ENCODE measurements at places on chromosomes 3 and 15. TPM values are rescaled to one million over a fixed set of nuclear protein-coding genes. Genes with fewer than 3 reads are reported as not detected.
A peak's percentile ranks its signal among the peaks of the same experiment; 100 is the strongest.

DNA sequence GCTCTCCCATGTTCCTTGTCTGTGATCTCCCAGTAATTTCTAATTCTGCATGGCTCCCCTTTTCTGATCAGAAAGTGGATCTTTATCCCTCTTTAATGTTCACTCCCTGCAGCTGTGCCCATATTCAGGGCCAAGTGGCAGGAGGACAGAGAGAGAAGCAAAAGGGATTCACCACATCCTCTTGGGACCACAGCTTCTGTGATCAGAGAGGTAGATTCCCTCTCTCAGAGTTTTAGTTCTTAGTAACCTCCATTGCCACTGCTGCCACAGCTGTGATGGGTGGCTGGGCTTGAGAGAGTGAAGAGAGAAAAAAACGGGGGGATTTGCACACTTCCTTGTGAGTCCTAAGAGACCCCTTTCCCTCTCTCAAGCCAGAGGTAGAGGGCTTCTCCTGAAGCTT, 49.2 kb downstream of the GLCE start:
- DNase-seq, result no peak

DNA sequence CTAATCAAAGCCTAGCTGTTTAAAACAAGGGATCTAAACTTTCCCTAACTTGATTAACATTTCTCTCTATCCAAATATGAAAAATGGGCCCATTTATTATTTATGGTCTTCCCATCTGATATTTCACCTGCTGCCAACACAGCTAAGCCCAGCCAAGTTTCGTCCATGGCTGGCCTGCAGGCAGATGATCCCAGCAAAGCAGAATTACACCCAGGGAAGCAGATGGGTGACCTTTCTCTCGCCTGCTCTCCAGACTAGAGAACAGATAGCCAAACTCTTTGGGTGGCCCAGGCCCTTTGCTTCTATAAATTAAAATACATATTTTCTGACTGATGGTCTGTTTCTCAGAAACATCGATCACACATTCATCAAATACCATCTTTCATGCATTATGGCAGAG, 1038.8 kb downstream of the AGBL1 start:
- no peak for DNase-seq

- DNase-seq, result no peak
Measured at GRCh38 chr3:188646592-188646991, 492.6 kb downstream of the LPP start.

DNA sequence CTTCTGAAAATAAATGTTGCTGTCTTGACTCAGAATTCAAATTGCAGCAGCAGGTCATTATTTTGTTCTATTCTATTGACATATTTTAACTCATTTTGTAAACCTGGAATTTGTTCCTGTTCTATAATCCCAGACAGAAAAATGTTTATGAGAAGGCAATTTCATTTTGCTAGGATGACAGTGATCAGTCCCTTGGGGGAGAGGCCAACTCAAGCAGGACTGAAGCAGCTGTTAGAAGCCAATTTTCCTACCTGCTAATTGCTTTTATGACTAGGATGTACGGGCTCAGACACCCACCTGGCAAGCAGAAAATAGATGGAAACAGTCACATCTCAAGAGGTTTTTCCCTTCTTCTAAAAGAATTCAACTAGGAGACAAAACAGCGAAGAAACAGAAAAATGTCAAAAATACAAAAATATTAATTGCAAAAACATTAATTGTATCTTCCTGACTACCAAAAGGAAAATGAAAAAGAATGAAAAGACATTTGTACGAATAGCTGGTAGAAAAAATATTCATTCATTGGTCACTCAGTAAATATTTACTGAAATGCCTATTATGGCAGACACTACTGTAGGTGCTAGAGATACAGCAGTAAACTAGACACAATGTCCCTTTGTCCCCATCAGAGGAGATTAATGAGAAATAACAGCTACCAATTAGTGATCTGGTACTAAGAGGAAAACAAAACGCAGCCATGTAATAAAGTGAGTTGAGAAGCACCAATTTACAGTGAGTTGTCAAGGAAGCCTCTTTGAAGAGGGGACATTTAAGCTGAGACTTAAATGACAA, 73.5 kb downstream of the PEAK1 start:
- no peak for DNase-seq

DNA sequence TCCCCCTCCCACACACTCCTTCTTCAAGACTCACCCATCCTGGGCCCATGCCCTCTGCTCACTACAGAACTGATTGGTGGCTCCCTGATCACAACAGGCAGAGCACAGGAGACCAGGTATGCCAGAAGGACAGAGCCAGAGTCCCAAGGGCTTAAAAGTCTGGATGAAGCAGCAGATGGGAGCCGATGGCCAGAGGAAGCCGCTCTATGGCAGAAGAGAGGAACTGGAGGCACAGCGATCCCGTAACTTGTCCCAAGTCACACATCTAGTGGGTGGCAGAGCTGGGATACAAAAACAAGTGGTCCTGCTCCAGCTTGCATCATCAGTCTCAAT, 20.7 kb downstream of the ITGA11 start:
- DNase-seq, result no peak

DNA sequence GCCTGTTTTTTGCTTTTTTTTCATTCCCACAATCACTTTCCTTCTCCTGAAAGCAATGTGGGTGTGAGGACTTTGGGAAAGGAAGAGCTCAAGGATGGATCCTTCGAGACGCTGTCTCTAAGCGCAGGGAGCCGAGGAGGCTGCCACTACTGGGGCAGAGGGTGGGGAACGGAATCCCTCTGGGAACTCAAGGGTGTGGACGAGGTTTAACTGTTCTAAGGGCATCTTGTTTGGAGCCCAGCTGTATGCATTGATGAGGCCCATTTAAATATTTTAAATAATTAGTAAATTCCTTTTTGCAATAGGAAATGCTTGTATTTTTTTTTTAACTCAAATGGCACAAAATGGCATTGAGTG, 124.4 kb upstream of the MEF2A start:
- DNase-seq, result no peak

DNA sequence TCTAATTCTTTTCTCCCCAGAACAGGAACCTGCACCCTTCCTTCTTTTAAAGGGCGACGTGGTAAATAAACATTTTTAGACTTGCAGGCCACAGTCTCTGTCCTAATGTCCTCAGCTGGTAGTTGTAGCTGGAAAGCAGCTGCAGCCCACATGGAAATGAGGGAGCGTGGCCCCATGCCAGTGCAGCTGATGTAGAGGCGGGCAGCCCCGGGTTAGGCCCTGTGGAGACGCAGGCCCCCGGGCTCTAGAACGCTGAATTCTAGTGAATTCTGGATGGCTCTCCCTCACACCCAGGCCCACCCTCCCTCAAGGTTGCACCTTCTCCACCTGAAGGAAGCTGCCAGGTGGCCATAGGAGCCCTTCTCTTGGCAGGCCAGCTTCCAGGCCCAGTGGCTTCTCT, 52.3 kb downstream of the PGPEP1L start:
- DNase-seq, result peak; percentile 59

GRCh38 chr3:36433511-36433910, 53.2 kb downstream of the STAC start:
- DNase-seq, result no peak

DNA sequence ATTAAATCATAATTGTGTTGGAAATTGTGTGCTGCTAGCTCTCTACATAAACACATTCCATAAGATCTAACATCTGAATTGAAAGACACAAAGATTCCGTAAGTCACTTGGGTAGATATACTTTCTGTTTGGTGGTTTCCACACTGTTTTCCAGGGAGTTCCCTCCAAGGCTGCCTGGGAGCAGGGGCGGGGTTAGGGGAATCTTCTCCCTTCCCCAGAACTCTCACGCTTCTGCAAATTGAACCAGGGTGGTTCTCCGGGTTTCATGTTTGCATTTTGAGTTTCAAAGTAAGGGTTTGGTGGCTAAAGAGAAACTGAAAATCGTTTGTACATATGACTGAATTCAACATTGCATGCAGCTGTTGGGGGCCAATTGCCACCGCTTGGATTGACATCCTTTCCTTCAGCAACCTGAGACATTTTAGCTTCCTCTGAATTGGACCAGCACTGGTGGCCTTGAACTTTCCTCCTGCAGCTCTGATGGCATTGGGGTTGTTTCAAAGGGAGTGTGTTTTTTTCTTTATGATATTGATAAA, 192.7 kb upstream of the FEZF2 start:
- DNase-seq, result no peak

- no peak for DNase-seq
Measured at GRCh38 chr3:19645093-19645492, 288.9 kb downstream of the EFHB start.

GRCh38 chr3:177811835-177812234, 614.6 kb upstream of the TBL1XR1 start:
- no peak for DNase-seq

DNA sequence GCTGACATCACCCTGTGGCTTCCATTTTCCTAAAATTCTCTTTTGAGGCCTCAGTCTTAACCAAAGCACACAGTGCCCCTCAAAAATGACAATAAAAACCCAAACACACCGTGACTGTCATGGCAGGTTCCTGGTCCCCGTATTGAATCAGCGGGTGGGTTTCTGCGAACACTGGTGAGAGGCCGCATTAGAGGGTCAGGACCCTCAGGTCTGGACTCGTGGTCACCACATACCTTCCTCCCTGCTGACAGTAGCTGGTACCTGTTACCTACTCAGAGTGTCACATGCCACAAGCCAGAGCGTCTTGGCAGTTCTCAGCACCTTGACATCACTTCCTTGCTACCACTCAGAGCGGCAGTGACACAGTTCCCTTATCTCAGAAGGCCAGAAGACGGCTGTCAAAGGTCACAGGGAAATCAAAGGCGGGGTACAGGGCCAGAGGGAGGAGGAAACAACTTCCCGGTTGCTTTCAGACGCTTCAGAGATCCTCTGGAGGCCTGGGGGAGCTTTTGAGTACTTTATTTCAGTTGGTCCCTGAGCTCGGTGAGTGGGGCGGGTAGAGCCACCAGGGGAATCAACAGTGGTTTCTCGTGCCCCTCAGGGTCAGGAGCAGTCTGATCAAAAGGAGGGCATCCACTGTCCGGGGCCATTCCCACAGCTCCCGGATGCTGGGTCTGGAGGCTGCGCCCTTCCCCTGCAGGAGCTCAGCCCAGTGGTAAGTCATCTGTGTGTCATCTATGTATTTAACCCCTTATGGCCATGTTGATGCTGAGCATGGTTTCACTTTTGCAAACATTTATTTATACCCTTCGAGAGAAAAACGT, at the start of the genes CCR5AS and CCRL2:
Gene CCR5AS (minus strand): TSS at position 279 of the 824 bp plus-strand sequence.
Gene CCRL2 (plus strand): TSS at position 472 of the 824 bp plus-strand sequence. CDS start 821 bp downstream, outside the sequence.
- DNase-seq, result peak; percentile 45

- no peak for DNase-seq
Measured at GRCh38 chr3:30633718-30634117, 27.3 kb downstream of the TGFBR2 start.

DNA sequence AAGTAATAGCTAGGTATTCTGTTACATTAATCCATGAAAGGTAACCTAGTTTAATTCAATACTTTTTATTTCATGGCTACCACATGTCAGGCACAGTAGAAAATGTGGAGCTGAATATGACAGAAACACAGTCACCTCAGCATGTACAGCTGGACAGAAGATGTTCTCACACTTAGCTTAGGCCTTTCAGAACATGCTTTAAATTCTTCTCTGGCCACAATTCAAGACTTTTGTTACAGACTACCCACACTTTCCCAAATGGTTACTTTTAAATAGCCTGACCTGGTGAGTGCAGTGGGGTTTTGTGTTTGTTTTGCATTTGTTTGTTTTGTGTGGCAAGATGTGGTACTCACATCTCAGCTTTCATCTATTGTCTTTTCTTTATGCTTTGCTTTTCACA, 1079.5 kb downstream of the IGSF11 start:
- no peak for DNase-seq

- DNase-seq, result no peak
Measured at GRCh38 chr3:125107363-125107762, 51.6 kb upstream of the HEG1 start.

GRCh38 chr15:84987949-84988624, 6.4 kb downstream of the PDE8A start:
- DNase-seq, result no peak

DNA sequence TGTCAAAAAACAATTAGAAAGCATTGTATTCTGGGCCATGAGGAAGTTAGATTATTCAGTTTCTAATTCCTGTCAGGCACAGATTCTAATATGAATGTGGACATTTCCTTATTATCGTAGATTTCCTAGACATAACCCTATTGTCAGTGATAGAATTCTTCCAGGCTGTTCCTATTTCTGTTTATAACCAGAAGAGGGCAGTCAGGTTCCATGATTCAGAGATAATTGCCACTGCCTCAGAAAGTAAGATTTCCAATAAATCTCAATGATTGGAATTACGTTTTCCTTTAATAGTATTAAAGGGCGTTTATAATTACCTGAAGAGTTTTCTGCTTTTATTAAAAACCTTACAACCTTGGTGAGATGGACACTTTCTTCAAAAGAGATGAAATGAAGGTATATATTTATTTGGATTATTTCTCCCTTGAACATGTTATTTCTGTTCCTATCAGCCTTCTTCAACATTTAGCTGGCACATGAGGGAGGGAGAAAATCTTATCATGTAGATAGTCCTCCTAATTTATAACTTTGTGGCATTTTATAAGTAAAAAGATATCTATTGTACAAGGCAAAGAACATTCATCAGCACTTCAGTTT, 439.2 kb downstream of the MCTP2 start:
- DNase-seq, result peak; percentile 55

GRCh38 chr15:51062736-51063135, 32.0 kb downstream of the TNFAIP8L3 start:
- DNase-seq, result no peak

DNA sequence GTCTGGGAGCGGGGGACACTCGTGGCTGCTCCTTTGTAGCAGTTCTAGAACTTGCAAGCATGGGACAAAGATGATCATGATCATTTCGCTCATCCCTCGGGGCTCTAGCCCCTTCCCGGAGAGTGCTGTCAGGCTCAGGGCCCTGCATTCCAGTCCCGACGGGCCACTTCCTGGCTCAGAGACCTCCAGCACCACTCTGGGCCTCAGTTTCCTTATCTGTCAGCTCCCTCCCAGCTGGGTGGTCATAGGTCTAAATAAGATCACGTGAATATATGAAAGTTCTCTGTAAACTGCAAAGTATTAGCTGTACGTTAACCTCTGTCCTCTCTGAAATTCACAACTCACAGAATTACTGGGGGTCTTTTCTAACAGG, 52.8 kb upstream of the SLC6A11 start:
- no peak for DNase-seq

- no peak for DNase-seq
Measured at GRCh38 chr15:67579164-67579563, 36.7 kb downstream of the MAP2K5 start.

DNA sequence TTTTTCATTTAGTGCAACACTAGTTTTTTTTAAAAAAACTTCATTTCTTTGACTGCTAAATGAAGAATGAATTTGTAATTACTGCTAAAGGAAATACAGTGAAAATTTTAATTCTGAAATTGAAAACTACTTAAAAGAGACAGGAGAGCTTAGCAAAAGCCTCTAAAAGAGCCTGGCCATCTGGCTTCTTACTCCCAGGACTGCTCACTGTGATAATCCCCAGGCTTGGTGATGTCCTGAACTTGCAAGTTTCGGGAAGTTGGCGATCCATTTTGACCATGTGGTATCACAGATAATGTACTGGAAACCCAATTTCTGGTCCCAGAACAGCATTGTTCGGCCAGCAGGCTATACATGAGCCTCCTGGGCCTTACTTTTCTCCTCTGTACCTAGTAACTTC, 292.1 kb downstream of the FGF12 start:
- DNase-seq, result no peak

The SLC28A1 gene
- 0.24 TPM for polyA plus RNA-seq

The ATG3 gene
- 40.7 TPM for polyA plus RNA-seq

The PLSCR5 gene
- not detected for polyA plus RNA-seq

The ANKUB1 gene
- 0.26 TPM for polyA plus RNA-seq

The KIF15 gene
- 43.9 TPM for polyA plus RNA-seq

The VEPH1 gene
- 45.3 TPM for polyA plus RNA-seq

The MYZAP gene
- polyA plus RNA-seq, result 66.9 TPM

The PCOLCE2 gene
- 3.1 TPM for polyA plus RNA-seq

Data from right lung (tissue), 10 donors.